ENCODE measurements at places on chromosomes 7 and 10.

- DNase-seq, result no peak
Observed at GRCh38 chr10:124643330-124644009, 100.7 kb downstream of the FAM53B start.

DNA sequence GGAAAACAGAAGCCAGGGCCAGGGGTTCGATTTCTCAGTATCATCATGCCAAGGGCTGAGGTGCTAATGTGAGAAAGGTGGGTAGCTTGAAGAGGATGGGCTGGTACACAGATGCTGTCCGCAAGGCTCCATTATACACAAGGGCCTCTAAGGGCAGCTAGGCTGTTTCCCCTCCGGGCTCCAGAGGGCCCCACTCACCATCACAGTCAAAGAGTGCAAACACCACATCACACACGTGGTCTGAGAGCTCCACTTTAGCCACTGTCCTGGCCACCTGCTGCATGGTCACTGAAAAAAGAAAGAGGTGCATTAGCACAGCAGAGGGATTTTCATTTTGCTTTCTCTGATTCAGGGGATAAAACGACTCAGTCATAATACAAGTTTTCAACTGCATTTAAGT, 20.9 kb upstream of the DNAJB12 start:
- peak; percentile 15 for DNase-seq

DNA sequence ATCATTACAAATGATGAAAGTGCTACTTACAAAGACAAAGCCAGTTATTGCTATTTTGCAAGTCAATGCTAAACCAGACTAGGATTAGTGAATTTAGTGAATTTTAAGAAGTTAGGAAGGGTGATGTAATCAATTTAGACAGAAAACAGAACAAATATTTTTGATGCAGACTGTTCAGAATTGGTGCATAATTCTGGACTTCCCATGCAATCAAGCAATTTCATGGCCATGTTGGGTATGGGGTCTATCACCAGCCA, 85.4 kb downstream of the CH25H start:
- DNase-seq, result no peak

DNA sequence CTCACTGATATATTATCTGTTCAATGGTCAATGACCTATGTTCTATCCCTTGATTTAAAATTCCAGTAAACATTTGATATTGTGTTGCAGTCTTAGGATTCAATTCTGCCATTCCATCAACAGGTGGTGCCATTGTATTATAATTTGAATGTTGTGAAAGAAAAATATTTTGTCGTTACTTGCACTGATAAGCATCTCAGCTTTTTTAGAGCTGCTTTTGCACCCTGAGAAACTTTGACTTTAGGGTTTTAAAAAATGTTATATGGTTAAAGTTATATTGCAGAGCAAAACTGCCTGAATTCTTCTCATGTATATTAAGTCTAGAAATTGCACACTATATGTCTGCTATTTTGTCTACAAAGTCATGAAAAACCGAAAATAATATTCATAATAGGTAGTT, 18.8 kb upstream of the MINDY3 start:
- DNase-seq, result peak; percentile 18

All from GM12865 (cell line).